ENCODE measurements at places on chromosomes 1 and 21.

DNA sequence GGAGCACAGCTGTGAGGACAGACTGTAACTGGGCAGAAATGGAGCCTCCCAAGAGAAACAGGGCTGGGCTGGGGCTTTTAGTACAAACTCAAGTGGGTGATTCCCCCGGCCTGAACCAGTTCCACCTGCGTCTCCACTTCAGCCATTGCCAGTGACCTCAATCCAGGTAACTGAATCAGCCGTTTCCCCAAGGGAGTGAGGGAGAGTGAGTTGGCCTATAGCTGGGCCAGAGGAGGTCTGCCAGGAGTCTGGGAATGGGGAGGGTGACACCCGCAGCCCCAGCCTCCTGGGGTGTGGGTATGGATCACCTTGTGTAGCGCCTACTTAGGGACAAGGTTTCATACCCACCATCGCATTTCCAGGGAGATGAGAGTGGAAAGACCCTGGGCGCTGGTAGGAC is 8.5 kb downstream of the SLC26A9 start:
- no peak for DNase-seq

- no peak for DNase-seq
Measured at GRCh38 chr1:178650934-178651511, 74.0 kb upstream of the RALGPS2 start.

- no peak for DNase-seq
Measured at GRCh38 chr1:156901966-156902915, 8.7 kb downstream of the PEAR1 start.

DNA sequence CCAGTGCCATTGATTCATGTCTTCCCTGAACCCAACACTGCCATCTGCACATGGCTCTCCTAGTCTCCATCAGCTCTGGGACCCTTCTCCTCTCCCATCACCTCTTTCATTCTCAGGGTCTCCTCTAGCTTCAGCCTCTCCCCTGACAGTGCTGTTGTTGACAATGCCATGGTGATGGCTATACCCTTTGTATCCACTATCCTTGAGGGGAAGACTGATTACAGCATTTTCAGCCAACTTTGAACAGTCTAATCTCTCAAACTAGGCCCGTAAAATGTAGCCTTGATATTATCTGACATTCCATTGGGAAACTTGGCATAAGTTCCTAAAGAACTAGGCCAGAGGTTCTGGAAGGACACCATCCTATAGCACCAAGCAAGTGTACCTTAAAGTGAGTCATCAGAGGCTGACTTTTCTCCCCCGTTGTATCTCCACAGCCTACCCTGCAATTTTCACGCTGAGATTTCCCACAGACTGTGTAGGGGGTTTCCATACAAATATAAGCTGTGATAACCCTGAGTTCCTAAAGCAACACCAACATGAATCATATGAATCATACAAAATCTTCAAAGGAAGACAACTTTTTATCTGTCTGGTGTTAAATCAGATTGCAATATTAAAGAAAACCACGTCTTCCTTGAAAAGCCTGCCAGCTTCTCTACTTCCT is 5.8 kb downstream of the HAO2 start:
- DNase-seq, result no peak

DNA sequence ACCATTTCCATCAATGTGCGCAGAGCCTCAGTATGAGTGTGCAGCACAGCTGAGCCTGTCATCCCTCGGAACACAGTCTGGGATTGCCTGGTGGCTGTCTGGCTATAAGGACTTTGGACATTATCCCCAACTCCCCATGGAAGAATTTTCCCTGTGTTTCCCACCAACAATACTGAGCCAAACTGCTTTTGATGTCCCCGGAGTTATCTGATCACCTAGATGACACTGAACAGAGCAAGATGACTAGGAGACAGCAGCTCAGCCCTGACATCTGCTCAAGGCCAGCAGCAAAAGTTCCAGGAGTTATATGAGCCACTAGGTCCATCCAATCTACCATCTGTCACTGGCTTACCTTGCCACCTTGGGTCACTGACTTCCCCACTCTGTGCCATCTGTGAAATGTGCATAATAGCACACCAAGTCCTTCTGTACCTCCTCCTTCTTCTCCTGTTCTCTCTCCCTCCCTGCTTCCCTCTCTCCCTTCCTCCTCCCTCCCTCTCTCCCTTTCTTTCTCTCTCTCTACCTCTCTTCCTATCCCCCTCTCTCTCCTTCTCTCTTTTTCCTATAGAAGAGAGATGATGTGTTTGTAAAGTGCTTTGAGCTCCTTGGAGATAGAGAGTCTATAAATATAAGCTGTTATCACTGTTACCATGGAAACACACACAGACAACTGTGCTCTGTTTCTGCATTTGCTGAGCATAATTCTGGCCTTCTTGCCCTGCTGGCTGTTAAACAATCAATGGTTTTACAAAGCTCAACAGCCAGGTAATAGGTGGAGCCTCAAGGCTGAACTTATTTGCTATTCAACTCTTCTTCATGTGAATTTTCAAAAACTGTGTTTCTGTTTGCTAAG is 19.7 kb upstream of the ATP1B1 start:
- DNase-seq, result no peak

DNA sequence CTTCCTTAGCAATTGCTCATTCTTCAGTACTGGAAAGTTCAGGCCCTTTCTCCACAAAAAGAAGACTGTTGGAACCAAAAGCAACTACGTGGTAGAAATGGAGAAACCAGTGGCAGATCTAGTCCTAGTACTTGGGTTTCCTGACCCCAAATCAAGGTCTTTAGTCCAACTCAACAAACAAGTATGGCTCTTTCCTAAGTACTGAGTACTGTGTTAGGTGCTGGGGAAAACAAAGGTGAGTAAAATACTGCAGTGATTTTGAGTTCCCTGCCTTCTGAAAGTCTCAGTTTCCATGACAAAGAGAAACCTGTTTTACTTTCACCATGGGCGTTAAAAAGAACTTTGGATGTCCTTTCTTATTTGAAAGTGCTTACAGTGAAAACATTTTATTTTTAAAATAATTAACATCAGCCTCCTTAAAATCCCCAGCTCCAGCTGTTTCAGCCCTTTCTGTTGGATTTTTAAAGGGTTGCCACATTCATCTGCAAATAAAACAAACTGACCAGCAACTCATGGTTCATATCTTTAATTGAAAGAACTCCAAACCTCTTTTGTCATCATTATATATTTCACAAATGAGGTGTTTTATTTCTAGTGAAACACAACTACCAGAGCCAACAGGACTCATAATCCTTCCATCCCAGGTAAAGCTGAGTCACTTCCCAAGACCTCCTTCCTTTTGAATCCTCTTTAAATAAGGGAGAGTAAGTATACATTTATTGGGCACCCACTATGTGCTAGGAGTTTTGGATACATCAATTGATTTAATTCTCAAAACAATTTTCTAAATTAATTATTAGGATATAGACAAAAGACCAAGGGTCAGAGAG is 35.4 kb downstream of the PLPP3 start:
- no peak for DNase-seq

DNA sequence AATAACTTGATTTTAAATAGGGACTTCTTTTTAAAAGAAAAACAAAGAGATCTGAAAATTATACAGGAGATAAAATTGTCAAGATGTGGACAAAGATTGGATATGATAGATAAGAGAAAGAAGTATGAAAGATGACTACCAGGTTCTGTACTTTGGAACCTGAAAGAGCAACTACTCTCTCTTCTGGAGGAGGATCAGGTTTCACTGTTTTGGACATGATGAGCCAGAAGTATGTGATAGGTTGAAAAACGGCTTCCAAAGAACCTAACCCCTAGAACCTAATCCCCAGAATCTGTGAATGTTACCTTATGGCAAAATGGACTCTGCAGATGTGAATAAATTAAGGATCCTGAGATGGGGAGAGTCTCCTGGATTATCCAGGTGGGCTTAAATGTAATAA is 26.2 kb downstream of the RSBN1 start:
- no peak for DNase-seq

GRCh38 chr1:82606546-82606945 is 805.8 kb downstream of the ADGRL2 start:
- DNase-seq, result no peak

DNA sequence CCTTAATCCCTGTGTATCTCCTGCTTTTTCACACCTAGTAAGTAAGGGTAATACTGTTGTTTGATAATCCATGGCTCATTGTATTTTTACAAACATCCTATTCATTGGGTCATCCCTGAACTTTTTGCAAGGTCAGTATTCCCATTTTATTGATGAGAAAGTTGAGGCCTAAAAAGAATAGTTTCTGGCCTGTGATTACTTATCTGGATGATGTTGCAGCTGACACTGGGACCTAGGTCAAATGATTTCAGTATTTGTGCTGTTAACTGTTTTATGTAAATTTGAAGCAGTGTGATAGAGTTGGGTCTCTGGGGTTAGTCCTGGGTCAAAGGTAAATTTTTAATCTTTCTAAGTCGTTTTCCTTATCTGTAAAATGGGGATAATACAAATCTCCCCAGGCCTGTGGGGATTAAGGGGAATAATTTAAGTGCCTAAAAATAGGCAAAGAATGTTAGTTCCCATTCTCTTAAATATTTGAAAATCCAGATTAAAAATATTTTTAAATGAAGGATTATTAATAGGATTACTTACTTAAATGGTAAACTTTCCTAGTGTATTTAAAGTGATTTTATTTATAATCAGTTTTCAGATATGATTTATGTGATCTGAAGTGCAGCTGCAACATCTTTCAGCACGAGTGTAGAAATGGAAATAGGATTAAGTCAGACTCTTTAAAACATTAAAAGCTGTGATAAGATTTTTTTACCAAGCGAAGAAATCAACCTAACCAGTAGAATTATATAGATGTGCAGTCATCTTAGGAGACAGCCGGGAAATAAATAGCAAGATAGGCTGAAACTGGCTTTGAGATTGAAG is 4.3 kb downstream of the PPP2R5A start:
- DNase-seq, result no peak

DNA sequence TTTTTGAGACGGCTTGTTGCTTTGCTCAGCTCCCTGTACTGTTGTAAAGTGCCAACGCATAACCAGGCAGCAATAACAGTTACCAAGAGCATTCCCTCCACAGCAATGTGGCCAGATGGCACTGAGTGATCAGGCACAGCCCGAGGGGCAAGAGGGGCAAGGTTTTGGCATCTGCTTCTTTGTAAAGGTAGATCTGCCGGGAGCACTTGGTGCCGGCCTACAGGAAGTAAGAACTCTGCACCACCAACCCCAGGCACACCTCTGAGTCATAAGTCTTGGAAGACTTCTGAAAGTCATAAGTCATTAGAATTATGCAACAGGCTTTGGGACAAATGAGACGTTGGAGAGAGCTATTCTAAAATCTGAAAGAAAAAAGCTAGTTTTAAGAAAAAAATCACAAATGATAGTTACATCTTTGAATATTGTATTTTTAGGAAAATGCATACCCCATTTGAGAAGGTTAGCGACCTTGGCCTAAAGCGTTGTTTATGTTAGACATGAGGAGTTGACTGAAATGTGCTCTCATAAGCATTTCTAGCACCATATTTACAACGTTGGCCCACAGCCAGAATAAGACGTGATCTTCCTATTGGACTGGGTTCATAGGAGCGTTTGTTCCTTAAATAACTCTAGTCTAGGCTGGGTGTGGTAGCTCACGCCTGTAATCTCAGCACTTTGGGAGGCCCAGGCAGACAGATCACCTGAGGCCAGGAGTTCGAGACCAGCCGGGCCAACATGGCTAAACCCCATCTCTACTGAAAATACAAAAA is 37.7 kb upstream of the MAP10 start:
- DNase-seq, result peak; percentile 91

- no peak for DNase-seq
Measured at GRCh38 chr1:109975718-109976117, 8.8 kb upstream of the AHCYL1 start.

GRCh38 chr1:66286307-66286706 is 247.6 kb upstream of the SGIP1 start:
- no peak for DNase-seq

DNA sequence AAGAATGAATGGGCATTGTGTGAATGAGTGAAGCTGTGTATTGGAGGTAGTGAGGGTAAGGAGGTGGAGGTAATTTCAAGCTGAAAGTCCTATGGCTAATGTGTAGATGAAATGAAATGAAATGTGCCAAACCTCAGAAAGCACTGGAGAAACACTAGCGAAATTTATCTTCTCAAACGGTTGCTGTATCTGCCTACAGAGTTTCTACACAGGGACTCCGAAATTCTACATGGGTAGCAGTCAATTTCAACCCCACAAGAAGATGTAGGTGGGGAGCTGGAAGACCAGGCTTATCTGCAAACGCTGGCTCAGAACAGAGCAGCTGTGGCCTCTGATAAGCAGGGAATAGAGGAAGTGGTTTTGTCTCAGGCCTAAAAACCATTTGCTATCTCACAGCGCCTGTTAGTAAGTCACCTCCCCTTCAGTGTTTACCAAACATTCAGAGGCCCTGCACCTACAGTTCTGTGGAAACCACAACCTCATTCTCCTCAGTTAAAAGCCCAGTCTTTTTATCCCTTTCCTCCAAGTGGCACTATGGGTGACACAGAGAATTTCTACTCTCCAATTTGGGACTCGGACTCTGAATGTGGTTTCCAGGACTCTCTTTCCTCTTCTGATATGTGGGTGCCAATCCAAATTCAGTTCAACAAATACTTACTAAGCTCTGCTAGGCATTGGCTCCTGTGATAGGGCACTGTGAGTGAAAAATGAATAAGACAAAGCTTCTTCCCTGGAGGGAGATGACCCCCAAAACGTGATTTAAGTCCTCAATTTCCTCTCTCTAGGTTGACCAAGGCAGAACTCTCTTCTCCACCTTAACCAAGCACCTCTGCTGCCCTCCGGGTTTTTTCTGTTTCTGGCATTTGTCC is 17.2 kb upstream of the SLAMF6 start:
- peak; percentile 56 for DNase-seq

- DNase-seq, result no peak
Measured at GRCh38 chr21:28516021-28516420, 476.7 kb downstream of the LTN1 start.

DNA sequence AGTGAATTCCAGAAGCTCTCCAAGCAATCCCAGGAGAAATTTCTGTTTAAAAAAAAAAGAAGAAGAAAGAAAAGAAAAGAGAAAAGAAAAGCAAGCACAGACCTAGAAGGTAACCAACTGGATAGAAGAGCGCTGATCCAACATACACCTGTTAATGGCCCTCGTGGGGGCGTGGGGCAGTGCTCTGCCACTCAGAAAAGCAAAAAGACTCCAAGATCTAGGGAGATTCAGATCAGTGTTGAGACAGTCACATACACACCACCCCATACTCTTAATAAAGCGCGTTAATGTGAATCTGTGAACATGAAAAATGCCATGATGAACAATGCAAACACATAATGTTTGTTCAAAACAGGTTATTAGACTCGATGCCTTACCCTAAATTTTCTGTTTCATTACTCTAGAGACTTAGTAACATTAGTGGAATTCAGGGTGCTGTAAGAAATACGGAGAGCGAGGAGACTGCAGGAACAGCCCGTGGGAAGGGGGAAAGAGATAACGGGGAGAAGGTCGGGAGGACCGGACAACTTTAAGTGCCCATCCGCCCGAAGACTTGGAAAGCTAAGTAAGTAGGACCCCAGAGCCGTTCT is 406 bp downstream of the NME7 start:
- no peak for DNase-seq

DNA sequence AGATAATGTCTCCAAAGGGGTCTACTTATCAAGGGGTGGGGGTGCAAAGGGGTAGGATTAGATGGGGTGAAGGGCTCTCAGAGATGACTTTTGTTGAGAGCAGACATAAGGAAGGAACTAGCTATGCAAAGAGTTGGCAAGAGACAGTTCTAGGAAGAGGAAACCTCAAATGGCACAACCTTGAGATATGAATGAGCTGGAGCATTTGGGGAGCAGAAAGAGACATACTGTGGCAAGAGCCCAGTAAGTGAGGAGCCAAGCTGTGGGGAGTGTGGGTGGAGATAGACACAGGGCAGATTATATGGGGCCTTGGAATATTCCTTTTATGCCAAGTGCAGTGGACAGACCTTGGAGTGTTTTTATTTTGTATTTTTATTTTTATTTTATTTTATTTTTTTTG is 84.8 kb upstream of the BTG3 start:
- no peak for DNase-seq

Measured in suppressor macrophage treated with lipopolysaccharide for 1 hour (primary cell).